Mesendoderm (in vitro differentiated cells): ENCODE measurements at places on chromosomes 4 and X.

- no peak overlapping the region for H3K4me3 ChIP-seq
- no peaks in the 10 kb centered on the region for H3K36me3 ChIP-seq
- H3K4me1 ChIP-seq: no peaks in the 10 kb centered on the region
- DNase-seq: peak; percentile 26
- H3K27ac ChIP-seq: no peak overlapping the region
Observed at GRCh38 chr4:114085611-114086345, 106.3 kb upstream of the ARSJ start.

GRCh38 chr4:76377911-76378310 lies 43.0 kb downstream of the CCDC158 start:
- no peaks in the 10 kb centered on the region for H3K4me1 ChIP-seq
- peak; percentile 72 for DNase-seq
- H3K4me3 ChIP-seq: no peak overlapping the region
- H3K27ac ChIP-seq: no peak overlapping the region
- H3K27me3 ChIP-seq: no peaks in the 10 kb centered on the region

DNA sequence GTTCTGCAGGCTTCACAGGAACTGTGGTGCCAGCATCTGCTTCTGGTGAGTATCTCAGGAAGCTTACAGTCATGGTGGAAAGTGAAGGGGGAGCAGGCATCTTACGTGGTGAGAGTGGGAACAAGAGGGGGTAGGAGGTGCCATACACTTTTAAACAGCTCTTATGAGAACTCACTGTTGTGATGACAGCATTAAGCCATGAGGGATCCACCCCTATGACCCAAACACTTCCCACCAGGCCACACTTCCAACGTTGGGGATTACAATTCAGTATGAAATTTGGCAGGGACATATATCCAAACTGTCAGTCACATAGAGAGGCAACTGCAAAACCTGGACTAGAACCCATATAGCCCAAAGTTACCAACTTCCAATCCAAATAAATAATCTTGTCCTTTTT lies 43.1 kb upstream of the ZCCHC12 start:
- no peak overlapping the region for H3K4me3 ChIP-seq
- H3K27me3 ChIP-seq: no peaks in the 10 kb centered on the region
- H3K27ac ChIP-seq: no peak overlapping the region
- H3K36me3 ChIP-seq: no peaks in the 10 kb centered on the region
- H3K4me1 ChIP-seq: no peaks in the 10 kb centered on the region
- no peak for DNase-seq

GRCh38 chr4:75724066-75724866 lies at the start of gene USO1:
Gene USO1 (plus strand): TSS chr4:75724577. CDS start chr4:75724820, 243 bp downstream.
- H3K4me1 ChIP-seq: peaks cover 2% of the 10 kb centered on the region
- no peaks in the 10 kb centered on the region for H3K27me3 ChIP-seq
- peak within 1 kb of the TSS; percentile 96 for H3K4me3 ChIP-seq

GRCh38 chr4:113957956-113958355 lies 21.5 kb downstream of the ARSJ start:
- no peak overlapping the region for H3K4me3 ChIP-seq

- no peak overlapping the region for H3K4me3 ChIP-seq
- no peaks in the 10 kb centered on the region for H3K27me3 ChIP-seq
- H3K27ac ChIP-seq: no peak overlapping the region
- DNase-seq: no peak
- H3K36me3 ChIP-seq: no peaks in the 10 kb centered on the region
- H3K4me1 ChIP-seq: peaks cover 2% of the 10 kb centered on the region
Observed at GRCh38 chrX:23434356-23434884, 99.8 kb downstream of the PTCHD1 start.

DNA sequence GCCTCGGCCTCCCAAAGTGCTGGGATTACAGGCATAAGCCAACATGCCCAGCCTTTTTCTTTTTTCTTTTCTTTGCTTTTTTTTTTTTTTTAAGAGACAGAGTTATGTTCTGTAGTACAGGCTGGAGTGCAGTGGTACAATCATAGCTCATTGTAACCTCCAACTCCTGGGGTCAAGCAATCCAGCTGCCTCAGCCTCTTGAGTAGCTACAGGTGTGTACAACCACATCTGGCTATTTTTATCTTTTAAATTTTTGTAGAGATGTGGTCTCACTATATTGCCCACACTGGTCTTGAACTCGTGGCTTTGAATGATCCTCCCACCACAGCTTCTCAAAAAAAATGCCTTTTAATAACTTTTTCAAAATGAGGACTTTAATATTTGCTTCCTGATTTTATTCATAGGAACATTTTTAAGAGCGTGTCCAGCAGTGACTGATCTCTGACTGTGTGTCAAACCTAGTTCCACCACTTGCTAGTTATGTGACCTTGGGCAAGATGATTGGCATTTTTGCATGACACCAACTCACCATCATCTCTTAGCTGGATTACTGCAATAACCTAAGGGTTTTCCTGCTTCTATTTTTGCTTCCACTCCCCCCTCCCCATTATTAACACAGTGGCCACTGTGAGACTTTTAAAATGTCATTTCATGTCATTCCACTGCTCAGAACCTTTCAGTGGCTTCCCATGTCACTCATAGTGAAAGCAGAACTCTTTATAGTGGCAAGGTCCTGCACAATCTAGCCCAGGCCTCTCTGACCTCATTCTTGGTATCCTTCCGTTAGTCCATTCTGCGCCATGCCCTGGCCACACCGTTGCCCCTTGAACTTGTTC lies 4.5 kb upstream of the TNIP3 start:
- H3K36me3 ChIP-seq: no peaks in the 10 kb centered on the region
- H3K27me3 ChIP-seq: no peaks in the 10 kb centered on the region
- H3K4me3 ChIP-seq: no peak overlapping the region
- H3K4me1 ChIP-seq: no peaks in the 10 kb centered on the region
- no peak for DNase-seq

DNA sequence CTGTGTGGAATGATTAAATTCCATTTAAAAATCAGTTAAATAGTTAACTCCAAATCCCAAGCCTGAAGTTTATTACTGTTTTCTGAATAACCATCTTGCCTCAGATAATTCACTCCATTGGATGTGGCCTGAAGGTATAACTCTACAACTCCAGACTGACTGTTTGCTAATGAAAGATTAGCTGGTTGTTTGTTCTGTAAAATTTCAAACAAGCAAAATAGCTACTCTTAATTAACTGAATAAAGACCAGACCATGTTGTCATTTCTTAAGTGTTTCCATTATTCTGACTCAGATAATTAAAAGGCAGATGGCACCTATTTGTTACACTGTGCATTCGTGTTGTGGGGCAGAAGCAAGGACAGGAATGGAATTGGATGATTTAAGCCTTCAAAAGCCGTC lies 78.5 kb upstream of the DDIT4L start:
- H3K36me3 ChIP-seq: no peaks in the 10 kb centered on the region
- H3K27ac ChIP-seq: no peak overlapping the region
- DNase-seq: no peak
- H3K4me1 ChIP-seq: no peaks in the 10 kb centered on the region
- no peaks in the 10 kb centered on the region for H3K27me3 ChIP-seq
- no peak overlapping the region for H3K4me3 ChIP-seq

DNA sequence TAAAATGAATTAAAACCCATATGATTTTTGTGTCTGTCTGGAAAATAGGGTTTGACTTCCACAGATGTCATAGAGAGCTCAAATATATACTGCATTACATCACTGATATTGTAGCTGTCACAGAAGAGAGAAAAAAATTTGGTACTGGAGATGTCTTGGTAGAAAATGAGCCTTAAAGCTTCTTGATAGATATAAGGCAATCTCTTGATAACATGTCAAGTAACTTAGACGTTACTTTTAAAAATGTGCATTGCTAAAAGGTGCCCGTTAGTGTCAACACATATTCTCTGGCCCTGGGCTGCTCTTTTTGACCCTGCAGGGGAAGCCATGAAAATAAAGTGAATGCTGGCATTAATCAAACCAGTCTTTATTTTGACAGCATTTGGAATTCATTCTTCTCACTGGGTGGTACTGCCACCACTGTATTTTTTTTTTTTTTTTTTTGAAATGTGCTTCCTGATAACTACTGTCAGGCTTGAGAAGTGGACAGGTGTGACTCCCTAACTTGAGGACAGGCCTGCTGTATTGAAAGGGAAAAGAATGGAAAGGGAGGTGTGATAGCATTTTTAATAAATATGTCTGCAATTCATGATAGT lies 53.0 kb upstream of the RAPGEF2 start:
- H3K27ac ChIP-seq: no peak overlapping the region
- no peak for DNase-seq
- H3K4me3 ChIP-seq: no peak overlapping the region
- no peaks in the 10 kb centered on the region for H3K36me3 ChIP-seq
- H3K27me3 ChIP-seq: no peaks in the 10 kb centered on the region

DNA sequence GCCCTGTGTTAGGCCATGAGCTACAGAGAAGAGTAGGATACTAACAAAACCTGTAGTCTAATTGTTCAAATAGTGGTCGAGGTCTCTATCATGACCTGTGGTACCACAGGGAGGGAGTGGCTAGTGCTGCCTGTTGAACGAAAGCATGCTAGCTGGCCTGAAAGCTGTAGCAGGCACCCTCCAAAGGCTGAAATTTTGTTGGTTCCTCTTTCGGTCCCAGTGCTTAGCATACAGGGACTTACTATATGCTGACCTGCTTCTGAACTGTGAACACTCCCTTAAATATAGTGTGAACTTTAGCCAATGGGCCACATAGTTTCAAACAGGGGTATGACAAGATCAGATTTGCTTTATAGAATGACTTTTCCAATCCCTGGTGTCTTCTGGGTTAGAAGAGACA lies 113.4 kb downstream of the PJA1 start:
- DNase-seq: no peak
- H3K27ac ChIP-seq: no peak overlapping the region
- H3K4me3 ChIP-seq: no peak overlapping the region
- H3K36me3 ChIP-seq: no peaks in the 10 kb centered on the region

DNA sequence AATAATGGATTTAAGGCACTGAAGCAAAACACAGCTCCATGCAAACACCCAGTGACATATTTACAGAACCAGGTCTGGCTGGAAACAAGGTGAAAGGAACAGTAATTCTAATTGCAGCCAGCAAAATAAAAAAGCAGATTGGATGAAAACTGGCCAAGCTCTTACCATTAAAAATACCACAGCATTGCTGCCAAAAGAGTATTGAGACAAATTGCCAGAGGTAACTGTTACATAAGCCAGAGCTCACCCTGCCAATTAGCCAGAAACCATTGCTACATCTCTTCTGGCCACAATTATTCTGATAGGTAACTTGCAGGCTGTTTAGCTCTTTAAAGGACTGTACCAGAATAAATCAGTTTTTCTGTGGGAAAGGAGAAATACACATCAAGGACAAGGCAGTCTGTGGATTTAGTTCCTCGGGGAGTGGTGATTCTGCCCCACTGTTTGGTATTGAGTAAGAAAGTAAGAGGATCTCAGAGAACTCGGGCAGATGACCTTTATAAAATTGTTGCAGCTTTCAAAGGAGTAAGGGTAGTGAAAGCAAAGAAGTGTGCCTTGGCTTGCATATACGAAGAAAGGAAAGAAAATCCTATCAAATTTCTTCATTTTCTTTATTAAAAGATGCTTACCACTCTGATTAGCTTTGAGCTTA lies 369.5 kb downstream of the PPP3CA start:
- H3K27ac ChIP-seq: no peak overlapping the region
- no peaks in the 10 kb centered on the region for H3K27me3 ChIP-seq

- no peak for DNase-seq
- no peaks in the 10 kb centered on the region for H3K36me3 ChIP-seq
- H3K27me3 ChIP-seq: no peaks in the 10 kb centered on the region
- H3K4me3 ChIP-seq: no peak overlapping the region
- no peaks in the 10 kb centered on the region for H3K4me1 ChIP-seq
Observed at GRCh38 chr4:164482758-164483157, 271.2 kb upstream of the SMIM31 start.

DNA sequence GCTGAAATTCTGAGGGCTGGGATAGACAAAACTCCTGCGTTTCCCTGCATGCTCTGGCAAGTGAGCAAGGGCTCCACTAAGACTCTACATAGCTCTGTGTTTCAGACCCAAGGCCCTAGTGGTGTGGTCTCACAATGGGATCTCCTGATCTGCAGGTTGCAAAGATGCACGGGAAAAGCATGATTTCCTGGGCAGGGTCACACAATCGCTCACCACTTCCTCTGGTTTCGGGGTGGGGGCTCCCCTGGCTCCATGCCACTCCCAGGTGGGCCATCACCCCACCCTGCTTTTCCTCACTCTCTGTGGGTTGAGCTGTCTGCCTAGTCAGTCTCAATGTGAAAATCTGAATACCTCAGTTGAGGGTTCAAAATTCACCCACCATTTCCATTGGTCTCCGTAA lies 111.5 kb downstream of the KLF8 start:
- H3K27me3 ChIP-seq: no peaks in the 10 kb centered on the region
- no peaks in the 10 kb centered on the region for H3K4me1 ChIP-seq
- H3K4me3 ChIP-seq: no peak overlapping the region
- H3K27ac ChIP-seq: no peak overlapping the region
- H3K36me3 ChIP-seq: no peaks in the 10 kb centered on the region
- DNase-seq: no peak

GRCh38 chr4:38169524-38169923 lies 209.3 kb downstream of the PTTG2 start:
- no peak overlapping the region for H3K27ac ChIP-seq
- no peak overlapping the region for H3K4me3 ChIP-seq
- H3K4me1 ChIP-seq: peaks cover 2% of the 10 kb centered on the region
- no peaks in the 10 kb centered on the region for H3K36me3 ChIP-seq
- H3K27me3 ChIP-seq: no peaks in the 10 kb centered on the region

- no peaks in the 10 kb centered on the region for H3K4me1 ChIP-seq
- no peak for DNase-seq
- H3K36me3 ChIP-seq: no peaks in the 10 kb centered on the region
- H3K27ac ChIP-seq: no peak overlapping the region
- no peaks in the 10 kb centered on the region for H3K27me3 ChIP-seq
Observed at GRCh38 chr4:65777270-65777669, 107.0 kb upstream of the EPHA5 start.

DNA sequence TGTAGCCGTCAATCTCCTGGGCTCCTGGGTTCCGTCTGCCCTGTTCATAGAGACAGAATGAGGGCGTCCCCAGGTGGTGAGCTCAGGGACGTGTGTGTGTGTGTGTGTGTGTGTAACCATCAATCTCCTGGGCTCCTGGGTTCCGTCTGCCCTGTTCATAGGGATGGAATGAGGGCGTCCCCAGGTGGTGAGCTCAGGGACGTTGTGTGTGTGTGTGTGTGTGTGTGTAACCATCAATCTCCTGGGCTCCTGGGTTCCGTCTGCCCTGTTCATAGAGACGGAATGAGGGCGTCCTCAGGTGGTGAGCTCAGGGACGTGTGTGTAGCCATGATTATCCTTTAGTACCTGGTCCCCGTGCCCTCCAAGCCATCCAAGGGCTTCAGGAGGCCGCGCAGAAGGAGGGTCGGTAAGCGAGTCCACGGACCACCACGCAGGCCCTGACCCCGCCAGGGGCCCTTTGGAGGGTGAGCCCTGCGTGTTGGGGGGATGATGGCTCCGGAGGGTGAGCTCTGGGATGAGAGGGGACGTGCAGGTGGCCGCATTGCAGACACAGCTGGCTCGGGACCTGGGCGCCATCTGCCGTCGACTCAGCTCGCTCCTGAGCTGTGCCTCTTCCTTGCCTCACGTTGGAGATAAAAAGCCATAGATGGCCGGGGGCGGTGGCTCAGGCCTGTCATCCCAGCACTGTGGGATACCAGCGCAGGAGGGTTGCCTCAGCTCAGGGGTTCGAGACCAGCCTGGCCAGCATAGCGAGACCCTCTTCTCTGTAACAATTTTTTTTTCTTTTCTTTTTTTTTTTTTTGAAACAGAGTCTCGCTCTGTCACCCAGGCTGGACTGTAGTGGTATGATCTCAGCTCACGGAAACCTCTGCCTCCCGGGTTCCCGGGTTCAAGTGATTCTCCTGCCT lies 5.4 kb upstream of the GTPBP6 start:
- H3K27me3 ChIP-seq: no peaks in the 10 kb centered on the region
- no peak overlapping the region for H3K27ac ChIP-seq
- no peak overlapping the region for H3K4me3 ChIP-seq
- no peaks in the 10 kb centered on the region for H3K4me1 ChIP-seq

GRCh38 chrX:148070504-148070877 lies 89.4 kb downstream of the FMR1NB start:
- H3K4me1 ChIP-seq: no peaks in the 10 kb centered on the region
- H3K36me3 ChIP-seq: no peaks in the 10 kb centered on the region
- no peaks in the 10 kb centered on the region for H3K27me3 ChIP-seq
